ENCODE measurements at places on chromosomes 5 and 9.
A peak's percentile ranks its signal among the peaks of the same experiment; 100 is the strongest.

GRCh38 chr9:98409719-98410118, 154.3 kb upstream of the TBC1D2 start:
- no peak for DNase-seq

DNA sequence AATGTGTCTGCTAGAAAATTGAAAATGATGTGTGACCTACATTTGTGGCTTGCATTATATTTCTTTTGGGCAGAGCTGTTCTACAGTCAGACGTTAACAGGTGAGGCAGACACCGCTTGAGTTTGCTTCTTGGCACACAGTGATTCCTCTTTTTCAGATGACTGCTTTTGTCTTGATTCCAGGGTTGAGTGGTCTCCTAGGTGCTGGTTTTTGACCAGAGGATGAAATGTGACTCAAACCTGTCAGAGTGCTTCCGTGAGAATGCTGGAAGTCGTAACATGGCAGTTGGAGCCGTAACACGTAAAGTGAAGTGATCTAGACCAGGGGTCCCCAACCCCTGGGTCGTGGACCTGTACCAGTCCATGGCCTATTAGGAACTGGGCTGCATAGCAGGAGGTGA, 28.3 kb upstream of the NDFIP1 start:
- no peak for DNase-seq

GRCh38 chr5:84622461-84622860, 237.8 kb upstream of the EDIL3 start:
- DNase-seq = no peak

GRCh38 chr9:115673599-115673998, 480.0 kb upstream of the PAPPA start:
- DNase-seq = no peak

DNA sequence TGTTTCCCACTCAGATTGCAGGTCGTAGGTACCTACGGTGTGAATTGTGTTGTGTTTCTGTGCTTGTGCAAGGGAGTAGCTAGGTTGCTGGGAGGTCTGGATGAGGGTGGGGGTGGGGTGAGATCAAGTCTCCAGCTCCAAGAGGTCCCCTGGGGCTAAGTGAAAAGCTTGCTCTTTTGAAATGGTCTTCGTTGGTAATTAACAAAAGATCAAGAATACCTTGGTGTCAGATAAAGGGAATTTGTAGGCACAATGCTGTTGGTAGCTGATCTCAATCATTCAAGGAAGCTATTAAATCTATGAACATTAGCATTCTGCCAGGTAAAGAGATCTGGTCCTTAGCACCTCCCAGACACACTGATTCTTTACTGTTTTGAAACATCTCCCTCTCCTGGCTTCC, 928 bp upstream of the PCDHGC4 start:
- no peak for DNase-seq

DNA sequence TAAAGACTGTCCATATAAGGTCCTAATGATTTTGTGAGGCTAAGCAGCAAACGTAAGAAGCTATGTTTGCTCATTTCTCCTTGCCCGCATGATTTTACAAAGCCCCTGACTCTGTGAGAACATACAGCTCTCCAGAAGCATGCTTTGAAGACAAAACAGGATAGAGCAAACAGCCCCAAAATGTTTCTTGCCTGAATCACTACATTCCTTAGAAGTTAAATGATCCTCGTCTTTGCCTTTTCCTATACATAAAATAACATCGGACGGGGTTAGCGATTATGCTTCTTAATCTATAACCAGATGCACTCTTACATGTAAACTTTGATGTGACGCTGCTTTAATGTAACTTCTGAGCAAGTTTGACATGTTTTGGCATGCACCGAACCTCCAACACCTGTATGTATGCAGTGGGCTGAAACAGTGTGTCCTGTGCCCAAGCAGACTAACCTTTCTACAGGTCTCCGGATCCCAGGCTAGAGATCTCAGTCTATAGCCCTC, 353.7 kb downstream of the CETN3 start:
- no peak for DNase-seq

DNA sequence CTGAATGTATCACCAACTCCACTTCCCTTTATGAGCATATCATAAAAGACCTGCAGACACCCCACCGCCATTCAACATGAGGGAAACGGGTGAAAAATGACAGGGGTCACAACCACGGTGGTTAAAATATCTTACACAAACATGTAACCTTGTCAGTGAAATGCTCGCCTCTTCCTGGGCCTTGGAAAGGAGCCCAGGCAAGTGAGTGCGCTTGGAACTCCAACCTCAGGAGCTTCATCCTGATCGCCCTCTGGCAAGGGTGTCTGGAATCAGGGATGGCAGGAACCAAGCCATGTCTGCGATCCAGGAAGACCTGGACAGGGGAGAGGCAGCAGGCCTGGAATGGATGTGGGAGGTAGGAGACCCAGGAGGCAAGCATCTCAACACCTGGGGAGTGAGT, 282.7 kb downstream of the GAS1 start:
- DNase-seq = no peak

GRCh38 chr9:93205045-93205768, 21.3 kb downstream of the WNK2 start:
- peak; percentile 7 for DNase-seq

- no peak for DNase-seq
Measured at GRCh38 chr5:148372893-148373292, 10.9 kb upstream of the FBXO38 start.

- DNase-seq = no peak
Measured at GRCh38 chr9:117253261-117253660, 161.6 kb downstream of the ASTN2 start.

DNA sequence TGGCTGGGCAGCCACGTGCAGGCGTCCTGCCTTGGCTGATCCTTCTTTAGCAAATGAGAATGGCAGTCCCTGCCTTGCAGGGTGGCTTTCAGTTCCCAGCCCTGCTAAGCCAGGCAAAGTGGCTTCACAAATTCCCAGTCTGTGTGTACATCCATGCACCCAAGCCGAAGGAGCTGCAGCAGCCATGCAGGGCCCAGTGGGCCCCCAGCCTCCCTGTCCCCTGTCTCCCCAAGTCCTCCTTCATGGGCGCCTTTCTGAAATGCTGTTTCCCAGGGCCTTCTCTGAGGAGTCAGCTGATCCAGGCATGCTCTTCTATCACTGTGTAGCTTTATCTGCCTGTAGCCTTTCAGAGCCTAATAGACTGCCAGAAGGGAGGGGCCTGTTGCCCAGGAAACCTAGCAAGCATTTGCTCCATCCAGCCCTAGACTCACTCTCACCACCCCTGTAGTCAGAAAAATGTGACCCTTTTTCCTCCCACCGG, 47.4 kb upstream of the SHC3 start:
- no peak for DNase-seq

GRCh38 chr9:132187121-132187620, 25.3 kb downstream of the NTNG2 start:
- DNase-seq = no peak

All from CD4-positive, alpha-beta T cell treated with Interleukin-12 subunit alpha and Interleukin-12 subunit beta, for 1 hour (primary cell).